ENCODE measurements at places on chromosomes 1 and 21.
A peak's percentile ranks its signal among the peaks of the same experiment; 100 is the strongest.

DNA sequence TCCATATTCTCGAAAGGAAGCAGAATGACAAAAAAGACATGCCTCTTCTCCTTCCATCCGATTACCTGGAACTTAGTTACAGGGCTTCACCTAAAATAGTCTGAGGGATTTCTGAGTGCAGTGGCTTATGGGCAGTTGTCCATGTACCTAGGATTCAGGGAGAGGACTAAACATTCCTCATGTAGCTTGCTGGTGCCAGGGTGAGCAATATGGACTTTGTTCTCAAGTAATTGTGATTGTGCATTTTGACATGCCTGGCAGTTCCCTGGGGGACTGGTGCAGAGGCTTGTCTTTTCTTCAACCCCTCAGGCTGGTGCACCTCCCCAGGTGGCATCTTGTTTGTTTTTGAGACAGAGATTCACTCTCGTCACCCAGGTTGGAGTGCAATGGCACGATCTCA, 6.1 kb upstream of the PSEN2 start:
- DNase-seq = no peak

DNA sequence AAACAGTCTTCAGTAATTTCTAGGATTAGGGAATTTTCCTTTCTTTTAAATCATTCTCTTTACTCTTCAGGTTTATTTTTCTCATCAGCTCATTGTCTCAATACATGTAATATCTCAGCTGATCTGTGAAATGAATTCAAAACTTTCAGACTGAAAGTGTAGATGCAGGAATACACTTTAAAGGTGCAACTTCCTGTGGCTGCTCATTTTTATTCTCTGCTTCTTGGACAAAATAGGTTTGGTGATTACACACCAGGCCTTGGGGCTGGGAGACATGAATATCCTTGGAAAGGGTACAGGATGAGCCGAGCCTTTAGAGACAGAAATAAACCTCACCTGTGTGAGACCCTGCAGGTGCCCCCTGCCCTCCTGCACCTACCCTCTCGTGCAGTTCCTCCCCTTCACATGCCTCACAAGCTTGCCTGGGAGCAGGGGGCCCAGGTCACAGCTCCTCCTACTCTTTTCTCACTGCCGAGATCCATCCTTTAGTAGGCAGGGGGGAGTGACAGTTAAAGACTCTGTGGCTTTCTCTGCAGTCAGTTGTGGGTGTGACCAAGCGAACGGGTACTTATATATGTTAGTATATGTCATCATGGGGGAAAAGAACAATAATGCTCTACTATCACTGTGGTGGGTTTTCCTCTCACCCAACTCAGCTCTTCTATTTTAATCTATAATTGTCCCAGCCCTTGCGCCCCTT, 23.6 kb downstream of the XCL2 start:
- DNase-seq = no peak

DNA sequence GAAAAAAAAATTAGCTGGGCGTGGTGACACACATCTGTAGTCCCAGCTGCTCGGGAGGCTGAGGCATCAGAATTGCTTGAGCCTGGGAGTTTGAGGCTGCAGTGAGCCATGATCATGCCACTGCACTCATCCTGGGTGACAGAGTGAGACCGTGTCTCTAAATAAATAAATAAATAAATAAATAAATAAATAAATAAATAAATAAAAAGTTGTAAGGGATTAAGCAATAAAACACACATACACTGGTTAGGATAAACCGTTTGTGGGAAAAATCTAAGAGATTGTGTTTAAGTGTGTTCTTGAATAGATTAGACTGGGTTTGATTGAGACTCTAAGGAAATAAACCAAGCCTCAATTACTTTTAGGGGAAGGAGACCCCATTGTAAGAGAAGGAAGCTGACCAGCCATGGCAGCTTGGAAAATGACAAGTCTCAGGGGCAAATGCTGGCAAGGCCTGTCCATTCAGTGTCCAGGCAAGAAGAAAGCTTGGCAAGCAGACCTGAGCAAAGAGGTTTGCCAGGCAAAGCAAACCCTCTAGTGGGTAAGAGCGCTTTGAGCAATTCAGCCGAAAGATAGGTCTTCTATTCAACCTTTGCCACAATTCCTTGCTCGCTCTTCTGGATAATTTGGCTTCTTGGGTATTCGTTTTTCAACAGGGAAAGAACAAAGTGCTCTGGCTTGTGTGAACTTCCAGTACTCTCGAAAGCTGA, 106.9 kb upstream of the SERBP1 start:
- no peak for DNase-seq

DNA sequence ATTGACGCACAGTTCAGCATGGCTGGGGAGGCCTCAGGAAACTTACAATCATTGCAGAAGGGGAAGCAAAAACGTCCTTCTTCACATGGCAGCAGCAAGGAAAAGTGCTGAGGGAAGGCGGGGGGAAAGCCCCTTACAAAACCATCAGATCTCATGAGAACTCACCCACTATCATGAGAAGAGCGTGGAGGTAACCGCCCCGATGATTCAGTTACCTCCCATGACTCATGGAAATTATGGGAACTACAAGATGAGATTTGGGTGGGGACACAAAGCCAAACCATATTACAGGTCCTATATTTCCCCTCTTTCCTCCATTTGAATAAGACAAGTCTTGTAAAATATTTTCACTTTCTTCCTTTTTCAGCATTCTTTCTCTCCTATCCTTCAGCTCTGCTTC, 7.7 kb upstream of the TTLL7 start:
- DNase-seq = no peak

GRCh38 chr1:230861970-230862595, 6.2 kb downstream of the C1orf198 start:
- DNase-seq = no peak

GRCh38 chr1:202942426-202942825, 15.4 kb upstream of the KLHL12 start:
- no peak for DNase-seq

GRCh38 chr1:205917466-205918238, 25.6 kb downstream of the SLC26A9 start:
- DNase-seq = no peak

DNA sequence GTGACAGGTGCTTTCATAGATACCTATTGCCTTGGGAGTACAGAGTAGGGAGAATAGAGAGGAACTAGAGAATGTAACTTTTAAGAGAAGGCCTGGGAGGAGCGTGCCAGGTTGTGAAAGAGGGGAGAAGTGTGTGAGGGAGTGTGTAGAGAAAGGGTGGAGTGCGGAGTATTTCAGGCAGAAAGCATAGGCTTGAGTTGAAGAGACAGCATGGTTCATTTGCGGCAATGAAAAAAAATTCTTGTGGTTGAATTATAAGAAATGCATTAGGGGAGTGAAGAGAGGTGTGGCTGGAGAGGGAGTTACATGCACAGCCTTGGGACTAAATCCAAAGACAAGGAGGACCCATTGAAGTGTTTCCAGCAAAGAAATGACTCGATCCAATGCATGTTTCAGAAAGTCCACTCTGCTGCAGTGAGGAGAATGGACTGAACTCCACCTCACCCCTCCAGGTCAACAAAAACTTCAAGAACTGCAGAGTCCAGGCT, 81.7 kb upstream of the ADAM30 start:
- no peak for DNase-seq

DNA sequence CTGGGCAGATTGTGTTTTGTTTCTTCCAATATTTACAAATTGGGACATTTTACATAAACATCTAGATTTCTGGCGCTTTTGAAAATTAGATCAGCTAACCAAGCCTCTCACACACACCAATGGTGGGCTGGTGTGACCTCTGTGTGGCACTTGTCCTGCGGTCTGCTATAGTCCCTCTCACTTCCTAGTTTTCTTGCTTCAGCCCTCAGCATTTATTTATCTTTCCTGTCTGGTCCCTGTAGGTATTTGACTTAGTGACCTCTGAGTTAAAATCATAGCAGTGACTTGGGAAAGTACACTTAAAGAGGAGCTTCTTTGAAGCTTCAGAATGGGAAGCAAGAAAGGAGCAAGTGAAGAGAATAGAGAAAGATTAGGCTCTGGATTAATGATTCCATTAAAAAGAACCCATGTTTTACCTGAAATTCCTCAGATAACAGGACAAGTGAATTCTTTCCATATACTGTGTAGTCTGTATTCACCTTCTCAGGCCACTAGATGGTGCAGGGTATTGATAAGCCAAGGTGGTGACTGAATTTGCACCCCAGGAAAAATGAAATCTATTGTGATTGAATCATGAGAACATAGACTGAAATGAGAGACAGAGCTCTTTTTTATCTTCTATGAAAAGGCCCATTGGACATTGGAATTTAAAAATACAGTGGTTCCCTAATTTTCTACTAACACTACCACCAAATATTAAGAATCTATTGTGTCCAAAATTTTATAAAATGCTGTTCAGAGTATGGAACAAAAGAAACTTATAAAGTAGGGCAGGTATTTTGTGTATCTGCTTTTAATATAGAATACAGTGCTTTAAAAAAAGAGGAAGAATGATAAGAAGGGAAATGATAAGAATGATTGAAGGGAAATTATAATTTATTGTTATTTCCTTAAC, 7.1 kb upstream of the DIPK1A start:
- DNase-seq = no peak

- no peak for DNase-seq
Observed at GRCh38 chr1:186884251-186884650, 55.5 kb downstream of the PLA2G4A start.

DNA sequence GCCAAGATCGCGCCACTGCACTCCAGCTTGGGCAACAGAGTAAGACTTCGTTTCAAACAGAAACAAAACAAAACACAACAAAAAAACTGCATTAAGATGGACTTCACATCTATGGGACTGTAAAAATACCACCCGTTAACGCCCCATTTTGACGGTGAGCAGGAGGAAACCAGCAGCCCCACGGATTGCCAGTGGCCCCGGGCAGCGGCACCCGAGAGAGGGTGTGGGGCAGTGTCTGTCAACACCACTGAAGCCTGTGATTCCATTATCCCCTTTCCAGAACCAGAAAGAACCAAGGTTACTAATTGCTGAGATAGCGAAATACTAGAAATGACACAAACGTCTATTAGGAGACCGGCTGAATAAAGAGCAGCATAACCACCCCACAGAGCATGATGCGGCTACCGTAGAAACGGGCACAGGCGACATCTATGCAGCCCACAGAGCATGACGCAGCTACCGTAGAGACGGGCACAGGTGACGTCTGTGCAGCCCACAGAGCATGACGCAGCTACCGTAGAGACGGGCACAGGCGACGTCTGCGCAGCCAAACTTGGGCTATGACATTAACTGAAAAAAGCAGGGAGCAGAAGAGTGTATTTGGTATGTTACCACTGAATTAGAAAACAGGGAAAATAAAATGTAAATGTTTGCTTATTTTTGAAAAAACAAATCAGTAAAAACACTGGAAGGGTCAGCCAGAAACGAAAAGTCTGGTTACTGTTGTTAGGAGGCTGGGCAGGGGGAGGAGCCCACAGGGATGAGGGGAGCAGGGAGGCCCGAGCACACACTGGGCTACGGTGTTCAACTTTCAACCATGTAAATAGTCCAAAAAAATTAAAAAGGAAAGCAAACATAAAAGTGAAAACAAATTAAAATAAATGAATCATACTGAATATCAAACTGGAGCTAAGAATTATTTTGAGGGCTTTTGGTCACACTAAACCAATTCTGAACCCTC, 96.5 kb downstream of the NPHP4 start:
- no peak for DNase-seq

DNA sequence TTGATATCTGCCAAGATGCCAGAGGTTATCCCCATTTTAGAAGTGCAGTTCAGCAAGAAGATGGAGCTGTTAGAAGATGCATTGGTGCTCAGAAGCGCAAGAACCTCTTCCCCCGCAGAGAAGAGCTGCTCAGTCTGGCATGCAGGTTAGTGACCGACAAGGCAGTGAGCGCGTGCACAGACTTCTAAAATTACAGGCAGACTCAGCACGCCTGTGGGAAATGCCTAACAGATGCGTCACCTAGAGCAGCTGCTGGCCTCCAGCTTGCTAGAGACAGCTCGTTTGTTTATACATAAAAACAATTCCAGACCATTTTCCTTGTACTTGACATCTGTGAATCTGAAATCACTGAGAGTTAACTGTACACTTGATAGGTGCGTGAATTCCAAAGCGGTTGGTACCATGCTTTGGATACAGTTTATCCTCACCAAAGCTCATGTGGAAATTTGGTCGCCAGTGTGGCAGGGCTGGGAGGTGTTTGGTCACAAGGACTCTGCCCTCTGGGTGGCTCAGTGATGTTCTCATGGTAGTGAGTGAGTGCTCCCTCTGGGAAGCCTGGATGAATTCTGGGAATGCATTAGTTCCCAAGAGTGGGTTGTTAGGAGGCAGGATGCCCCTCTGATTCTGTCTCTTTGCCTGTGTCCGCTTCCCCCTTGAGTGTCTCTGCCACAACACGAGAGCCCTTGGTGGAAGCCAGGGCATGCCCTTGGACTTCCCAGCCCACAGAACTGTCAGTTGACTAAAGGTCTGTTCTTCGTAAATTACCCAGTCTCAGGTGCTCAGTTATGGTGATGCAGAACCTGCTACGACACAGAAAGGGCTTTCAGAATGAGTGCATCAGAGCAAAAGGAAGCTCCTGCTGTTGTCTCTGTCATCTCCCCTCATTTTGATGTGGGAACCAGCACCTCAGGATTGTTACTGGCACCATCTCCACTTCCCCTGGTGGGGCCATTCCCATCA, 24.4 kb downstream of the SNAP47 start:
- DNase-seq = peak; percentile 54

- DNase-seq = no peak
Observed at GRCh38 chr1:82323144-82323841, 522.6 kb downstream of the ADGRL2 start.
